ENCODE measurements at places on chromosomes 5 and 9.

- DNase-seq, result no peak
These were observed 65.1 kb upstream of the NMUR2 start for GRCh38 chr5:152470167-152470566.

GRCh38 chr5:146642410-146642809 is 126.4 kb upstream of the GPR151 start:
- DNase-seq, result no peak

GRCh38 chr9:124487260-124488182 is 19.7 kb downstream of the NR5A1 start:
- no peak for DNase-seq

DNA sequence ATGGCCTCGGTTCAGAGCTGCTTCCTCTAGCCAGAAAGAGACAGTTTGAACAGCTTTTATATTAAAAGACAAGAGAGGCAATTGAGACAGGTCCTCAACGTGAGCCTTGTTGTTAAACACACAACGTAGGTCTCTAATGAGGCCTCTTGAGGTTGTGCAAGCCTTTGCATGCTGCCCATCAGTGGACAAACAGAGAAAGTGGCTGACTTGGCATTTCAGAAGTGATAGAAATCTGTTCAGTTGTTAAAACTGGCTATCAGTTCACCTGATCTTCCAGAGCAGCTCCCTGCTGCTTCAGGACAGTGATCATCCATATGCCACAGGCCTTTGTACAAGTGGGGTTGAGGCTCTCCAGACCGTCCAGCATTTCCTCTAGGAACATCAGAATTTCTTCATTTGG is 58.8 kb downstream of the MROH2B start:
- no peak for DNase-seq

- DNase-seq, result peak; percentile 5
These were observed 31.0 kb upstream of the HMCN2 start for GRCh38 chr9:130234340-130235260.

DNA sequence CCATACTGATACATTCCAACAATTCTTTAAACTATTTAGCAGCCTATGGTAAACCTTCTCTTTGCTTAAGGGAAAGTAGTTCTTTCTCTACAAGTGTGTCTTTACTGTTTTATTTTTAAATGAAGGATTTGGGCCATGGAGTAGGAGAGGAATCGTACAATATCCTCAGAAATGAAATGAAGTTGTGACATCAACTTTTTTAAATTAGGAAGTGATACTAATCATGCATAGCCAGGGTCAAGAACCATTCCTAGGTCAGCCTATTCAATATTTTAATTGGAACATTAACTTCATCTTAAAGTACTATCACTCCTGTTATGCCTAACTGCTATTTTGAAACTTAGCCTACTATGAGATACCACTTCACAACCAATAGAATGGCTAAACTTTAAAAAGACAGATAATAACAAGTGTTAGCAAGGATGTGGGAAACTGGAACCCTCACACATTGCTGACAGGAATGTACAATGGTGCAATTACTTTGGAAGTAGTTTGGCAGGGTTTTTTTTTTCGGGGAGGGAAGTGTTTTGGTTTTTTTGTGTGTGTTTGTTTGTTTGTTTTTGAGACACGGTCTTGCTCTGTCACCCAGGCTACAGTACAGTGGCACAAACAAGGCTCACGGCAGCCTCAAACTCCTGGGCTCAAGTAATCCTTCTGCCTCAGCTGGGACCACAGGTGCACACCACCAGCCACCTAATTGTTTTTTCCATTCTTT is 10.7 kb downstream of the AGTPBP1 start:
- DNase-seq, result no peak
